ENCODE measurements at places on chromosomes 7 and 10. TPM values are rescaled to one million over a fixed set of nuclear protein-coding genes. Genes with fewer than 3 reads are reported as not detected.

Gene UPK3B
- total RNA-seq = not detected

Gene VWC2
- total RNA-seq = not detected

Gene HTR5A
- not detected for total RNA-seq

Gene GRM8
- total RNA-seq = not detected

Gene IQUB
- total RNA-seq = 0.57 TPM

Gene PALD1
- total RNA-seq = under 0.01 TPM

Gene GTF2IRD2
- 7.2 TPM for total RNA-seq

Gene PLCE1
- 0.29 TPM for total RNA-seq

Gene ADK
- 21.4 TPM for total RNA-seq

Gene HK1
- total RNA-seq = 211 TPM

Measured in placental pericyte (primary cell).